ENCODE measurements at places on chromosomes 3 and 15.

DNA sequence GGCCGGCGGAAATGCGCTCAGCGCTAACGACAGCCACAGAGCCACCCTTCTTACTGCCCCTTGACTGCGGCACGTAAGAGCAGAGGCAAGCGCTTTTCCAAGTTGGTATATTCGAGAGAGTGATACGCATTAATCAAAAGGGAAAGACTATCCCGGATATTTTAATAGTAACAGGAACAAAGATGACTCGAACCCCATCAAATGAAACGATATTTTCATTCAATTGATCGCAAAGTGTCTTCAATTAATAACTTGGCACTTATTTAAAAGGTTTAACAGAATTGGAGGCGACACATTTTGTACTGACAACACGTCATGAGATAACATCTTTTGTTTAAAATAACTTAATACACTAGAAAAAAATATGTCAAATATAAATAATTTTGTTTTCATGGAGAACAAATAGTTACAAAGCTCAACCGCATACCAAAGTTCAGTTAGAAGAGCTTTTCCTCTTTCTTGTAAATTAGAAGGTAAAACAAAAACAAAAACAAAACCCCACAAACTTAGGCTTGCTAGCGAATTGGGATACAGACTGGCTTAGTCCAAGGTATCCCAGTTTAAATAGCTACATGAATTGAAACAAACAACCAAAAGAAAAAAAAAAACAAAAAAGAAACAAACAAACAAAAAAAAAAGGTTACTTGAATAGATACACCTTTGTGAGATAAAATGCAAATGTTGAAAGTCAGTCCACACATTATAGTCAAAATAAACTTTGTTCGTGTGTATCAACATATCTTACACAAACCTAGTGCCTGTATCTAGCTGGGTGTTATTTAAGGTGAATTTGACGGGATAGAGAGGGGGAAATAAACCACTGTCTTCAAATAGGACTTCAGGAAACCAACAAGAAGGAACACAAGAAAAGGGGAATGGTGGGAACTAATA is 10.2 kb downstream of the SHOX2 start:
- DNase-seq: no peak

DNA sequence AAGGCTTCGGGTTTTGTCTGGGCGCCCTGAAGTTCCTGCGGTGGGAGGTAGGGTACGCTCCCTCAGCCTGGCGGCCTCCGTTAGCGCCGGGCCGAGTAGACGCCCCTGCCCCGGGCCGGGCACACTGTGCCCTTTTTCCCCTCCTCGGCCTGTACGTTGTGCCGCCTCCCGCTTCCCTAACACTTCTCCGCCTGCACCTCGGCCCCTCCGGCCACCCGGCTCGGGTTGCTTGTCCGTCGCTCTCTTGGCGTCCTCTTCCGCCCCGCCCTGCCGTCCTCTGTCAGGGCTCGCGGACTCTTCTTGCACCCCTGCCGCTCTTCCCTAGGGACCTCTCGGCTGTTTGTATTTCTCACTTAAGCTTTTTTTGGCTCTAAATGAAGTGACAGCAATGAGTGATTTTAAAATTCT is 384 bp downstream of the KNL1 start:
- DNase-seq: peak; percentile 71

- DNase-seq: no peak
These were observed 1.3 kb downstream of the GMPS start for GRCh38 chr3:155871746-155872158.

DNA sequence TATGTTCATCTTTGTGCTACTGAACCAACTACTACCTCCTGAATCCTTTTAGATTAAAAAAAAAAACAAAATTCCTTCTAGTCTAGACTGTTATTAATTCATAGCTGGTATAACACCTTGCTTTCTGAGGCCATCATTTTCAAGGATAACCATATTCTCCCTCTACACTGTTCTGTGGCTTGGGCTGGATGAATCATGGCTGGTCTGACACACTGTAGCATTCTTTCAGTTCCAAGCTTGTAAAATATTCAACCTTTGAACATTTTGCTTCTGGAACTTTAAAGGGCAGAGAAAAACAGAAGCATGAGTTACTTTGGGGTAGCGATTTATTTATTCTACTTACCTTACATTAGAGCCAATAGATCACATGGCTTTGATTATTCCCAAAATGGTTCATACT is 7.6 kb downstream of the HSPBAP1 start:
- no peak for DNase-seq

GRCh38 chr15:48385031-48385830 is 54.0 kb downstream of the DUT start:
- DNase-seq: no peak

GRCh38 chr15:76391847-76392246 is 55.3 kb downstream of the ISL2 start:
- no peak for DNase-seq
